ENCODE measurements at places on chromosomes 7 and 10.

- no peak for DNase-seq
Measured at GRCh38 chr7:90629297-90629918, 33.3 kb downstream of the CDK14 start.

DNA sequence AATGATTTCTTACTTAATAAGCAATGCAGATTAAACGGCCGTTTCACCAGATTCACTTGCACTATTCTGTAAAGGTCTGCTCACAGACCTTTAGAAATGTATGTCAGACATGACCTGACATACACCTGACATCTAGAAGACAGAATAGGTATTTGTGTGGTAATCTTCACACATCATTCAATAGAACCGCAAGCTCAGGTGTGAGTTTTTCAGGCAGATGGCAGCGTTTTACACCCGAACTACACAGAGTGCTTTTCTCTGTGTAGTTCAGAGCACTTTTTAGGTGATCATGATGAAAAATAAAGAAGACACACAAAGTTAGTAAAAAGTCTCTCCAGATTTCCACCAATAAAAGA lies 63.2 kb downstream of the PRKCQ start:
- DNase-seq = no peak

GRCh38 chr7:99272476-99273045 lies at the start of gene MYH16:
Gene MYH16 (plus strand): TSS chr7:99272839.
- no peak for DNase-seq

- no peak for DNase-seq
Measured at GRCh38 chr7:100682228-100682741, 8.7 kb downstream of the GNB2 start.

DNA sequence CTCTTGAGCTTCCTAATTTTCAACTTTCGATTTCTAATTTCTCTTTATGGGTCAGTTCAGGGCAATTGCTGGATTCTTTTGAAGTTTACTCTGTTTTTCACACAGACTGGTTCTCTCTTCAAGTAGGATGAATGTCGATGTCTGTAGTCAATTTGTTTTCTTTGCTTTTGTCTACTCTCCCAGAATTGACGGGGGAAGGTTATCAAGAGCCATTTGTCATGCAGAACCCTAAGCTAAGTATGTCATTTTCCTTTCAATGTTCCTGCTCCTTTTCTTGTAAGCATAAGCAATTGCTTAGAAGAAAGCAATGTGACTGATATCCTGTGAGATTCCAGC lies 53.7 kb downstream of the SLC39A12 start:
- DNase-seq = no peak

- DNase-seq = no peak
Measured at GRCh38 chr7:45293295-45293942, 135.8 kb downstream of the RAMP3 start.

DNA sequence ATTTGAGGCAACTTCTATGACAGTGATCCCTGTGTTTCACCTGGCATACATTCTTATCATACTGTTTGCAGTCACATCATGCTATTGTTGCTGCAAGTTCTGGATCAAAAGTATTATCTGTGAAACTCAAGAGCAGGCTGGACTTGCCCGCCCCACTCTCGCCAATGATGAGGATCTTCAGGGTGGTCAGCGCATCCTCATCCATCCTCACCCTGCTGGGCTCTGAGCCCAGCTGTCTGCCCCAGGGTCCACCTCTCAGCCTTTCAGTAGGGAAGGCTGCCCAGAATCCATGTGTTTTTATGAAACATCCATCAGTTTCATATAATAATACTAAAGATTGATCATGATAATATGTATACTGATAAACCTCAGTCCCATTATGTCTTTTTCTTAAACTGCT lies 55.4 kb upstream of the KIF5B start:
- DNase-seq = no peak

GRCh38 chr10:123470336-123470921 lies 195.7 kb upstream of the GPR26 start:
- DNase-seq = no peak

All from anterior cingulate cortex (tissue), 58 donors.